Tibial nerve (tissue), 4 donors: ENCODE measurements at places on chromosomes 2 and 18. TPM values are rescaled to one million over a fixed set of nuclear protein-coding genes. Genes with fewer than 3 reads are reported as not detected.

The MAB21L4 gene
- total RNA-seq: not detected

The CKAP2L gene
- not detected for total RNA-seq

The SP140L gene
- total RNA-seq: 24.3 TPM

DNA sequence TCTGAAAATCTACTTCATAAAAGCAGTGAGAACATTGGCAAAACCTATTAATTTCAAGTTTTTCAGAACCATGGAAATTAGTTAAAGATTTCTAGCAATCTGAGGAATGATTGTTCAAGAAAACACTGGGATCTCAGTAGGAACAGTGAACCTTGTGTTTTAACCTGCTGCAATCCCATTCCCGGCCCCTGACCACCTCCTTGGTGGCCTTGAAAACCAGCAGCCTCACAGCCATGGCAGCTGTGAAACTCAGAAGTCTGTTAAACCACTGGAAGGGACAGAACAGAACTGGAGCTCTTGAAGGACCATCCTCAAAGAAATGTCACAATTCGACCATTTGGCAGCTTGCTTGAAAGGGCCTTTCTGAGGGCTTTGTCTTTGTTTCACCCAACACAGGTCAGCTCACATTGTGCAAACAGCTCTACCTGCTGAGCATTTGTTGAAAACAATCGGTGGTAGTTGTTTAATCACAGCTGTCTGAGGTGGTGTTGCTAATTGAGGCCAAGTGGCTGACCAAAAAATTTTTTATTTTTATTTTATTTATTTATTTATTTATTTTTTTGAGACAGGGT lies 25.8 kb downstream of the NEDD4L start:
- DNase-seq: no peak

GRCh38 chr2:64260093-64260803 lies 116.0 kb upstream of the PELI1 start:
- no peak for DNase-seq

DNA sequence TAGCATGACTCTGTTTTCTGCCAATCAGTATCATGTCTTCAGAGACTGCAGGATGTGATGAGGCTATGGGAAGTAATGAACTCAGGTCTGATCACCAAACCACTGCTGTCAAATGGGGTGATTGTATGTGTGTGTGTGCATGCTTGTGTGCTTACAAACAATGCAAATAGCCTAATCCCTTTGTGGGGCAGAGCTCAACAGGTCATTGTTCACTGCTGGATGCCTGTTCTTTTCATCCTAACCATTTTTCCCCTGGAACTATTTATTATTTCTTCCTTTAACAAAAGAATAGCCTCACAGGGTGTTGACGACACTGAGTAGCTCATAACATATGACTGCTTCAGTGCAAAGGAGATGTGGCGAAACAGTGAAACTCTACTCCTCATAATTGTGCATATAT lies 55.9 kb downstream of the NXPH2 start:
- no peak for DNase-seq

DNA sequence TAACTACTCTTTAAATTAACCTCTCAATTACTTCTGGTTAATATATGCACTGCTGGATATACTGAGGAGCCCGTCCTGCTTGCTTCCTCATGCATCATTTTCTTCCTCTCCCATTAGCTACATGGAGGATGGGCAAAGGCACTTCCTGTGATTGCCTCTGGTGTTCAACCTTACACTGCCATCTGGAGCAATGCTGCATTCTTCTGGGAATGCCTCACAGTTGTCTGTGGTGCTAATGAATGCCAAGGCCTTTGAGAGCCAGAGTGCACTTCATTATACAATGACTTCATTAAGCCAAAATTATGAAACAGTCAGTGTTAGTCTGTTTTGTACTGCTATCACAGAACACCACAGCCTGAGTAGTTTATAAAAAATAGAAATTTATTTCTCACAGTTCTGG lies 134.8 kb upstream of the DOCK10 start:
- DNase-seq: no peak

GRCh38 chr18:31575515-31576257 lies 16.0 kb upstream of the TTR start:
- no peak for DNase-seq

GRCh38 chr2:64582774-64583340 lies 58.7 kb downstream of the AFTPH start:
- DNase-seq: no peak

- no peak for DNase-seq
Observed at GRCh38 chr18:62341473-62341872, 16.4 kb downstream of the TNFRSF11A start.

DNA sequence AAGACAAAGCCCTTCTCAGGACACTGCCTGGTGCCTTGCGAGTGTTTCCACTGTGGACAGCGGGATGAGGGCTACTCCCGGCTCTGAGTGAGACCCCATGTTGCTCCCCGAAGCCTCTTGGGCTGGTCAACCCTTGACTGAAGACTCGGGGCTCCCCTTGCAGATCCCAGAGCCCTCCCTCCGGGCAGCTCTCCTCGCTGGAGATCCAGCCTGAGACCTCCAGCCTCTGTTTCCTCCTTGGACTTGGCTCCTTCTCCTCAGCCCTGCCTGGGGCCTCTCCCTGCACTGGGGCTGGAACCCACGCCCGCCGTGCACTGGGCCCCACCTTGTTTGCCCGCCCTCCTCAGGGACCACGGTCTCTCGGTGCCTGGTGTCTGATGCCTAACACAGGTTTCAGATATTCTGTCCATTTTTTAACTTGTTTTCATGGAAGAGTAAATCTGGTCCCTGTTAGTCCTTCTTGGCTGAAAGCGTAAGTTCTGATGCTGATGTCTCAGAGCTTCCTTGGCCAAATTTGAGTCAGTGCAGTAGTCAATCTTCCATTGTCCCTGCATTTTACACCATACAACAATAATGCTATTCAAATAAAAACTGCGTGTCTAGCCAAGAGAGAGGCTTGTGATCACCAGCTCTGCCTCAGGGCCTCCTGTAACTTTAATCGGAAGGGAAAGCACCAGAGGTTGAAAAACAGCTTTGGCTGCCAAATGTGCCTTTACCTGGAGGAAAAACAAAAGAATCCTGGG lies 139.3 kb upstream of the CTDP1 start:
- DNase-seq: no peak

DNA sequence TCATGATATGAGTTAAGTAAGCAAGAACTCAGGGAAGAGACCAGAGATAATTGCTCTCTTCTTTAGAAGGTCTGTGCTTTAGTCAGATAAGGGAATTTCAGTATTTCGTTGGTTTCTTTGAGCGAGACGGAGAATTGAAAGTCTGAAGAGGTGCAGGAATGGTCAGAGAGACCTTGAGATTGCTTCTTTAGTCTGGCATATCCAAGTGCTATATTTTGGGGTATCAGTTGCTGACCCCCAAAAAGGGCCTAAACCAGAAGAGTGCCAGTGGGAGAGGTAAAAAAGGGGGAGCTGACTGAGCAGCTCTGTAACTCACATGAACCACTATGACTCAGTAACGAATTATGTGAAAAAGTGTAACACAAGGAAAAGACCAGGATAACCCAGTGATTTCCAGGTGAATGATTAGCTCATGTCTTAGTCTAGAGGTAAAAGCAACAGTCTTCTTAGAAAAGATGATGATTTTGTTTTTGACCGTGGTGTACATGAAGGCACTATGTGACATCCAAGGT lies 932.9 kb downstream of the TDRD15 start:
- DNase-seq: no peak

DNA sequence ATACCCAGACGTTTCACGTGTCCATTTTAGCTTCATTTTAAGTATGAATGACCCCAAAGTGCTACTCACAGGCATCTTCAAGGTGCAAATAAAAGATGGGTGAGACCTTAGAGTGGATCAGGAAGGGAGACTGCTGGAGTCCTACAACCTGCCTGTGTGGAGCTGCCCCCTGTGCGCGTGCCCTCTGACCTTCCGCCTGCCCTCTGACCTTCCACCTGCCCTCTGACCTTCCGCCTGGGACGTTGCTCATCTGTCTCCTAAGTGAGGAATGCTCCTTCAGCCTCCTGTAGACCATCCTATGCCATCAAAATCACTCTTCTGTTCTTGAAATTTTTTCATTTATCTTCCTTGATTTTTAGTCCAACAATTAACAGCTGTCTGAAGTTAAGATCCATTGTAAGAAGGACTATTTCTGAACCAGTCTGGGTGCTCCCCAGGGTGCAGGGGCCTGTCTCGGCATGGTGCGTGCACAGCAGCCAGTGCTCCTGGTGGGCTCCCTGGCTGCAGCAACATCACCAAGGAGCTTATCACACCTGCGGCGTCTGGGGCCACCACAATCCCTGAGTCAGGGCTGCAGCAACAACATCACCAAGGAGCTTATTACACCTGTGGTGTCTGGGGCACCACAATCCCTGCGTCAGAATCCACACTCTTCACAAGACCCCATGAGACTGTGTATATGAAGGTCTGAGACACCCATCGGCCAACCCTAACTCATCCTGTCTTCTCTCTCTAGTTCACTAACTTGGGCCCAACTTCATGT lies 86.0 kb downstream of the TPO start:
- DNase-seq: no peak

GRCh38 chr2:217846321-217846743 lies 156.5 kb downstream of the TNS1 start:
- DNase-seq: no peak

DNA sequence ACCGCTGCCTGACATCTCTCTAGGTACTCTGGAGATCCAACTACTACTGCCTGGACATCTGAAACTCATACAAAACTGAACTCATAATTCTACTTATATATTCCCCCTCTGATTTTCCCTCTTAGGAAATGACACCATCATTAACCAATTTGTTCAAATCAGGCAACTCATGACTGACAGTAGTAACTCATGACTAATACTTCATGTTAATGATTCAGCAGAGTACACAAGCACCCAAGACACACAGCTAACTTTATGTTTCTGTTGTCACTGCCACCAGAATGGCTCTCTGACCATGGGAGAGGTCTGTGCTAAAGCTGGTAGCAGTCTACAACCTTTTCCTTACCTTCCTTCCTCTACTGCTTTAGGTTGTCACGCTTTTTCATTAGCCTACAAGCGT lies 91.1 kb downstream of the ITSN2 start:
- no peak for DNase-seq

- peak; percentile 66 for DNase-seq
Observed at GRCh38 chr18:77127769-77128671, 4.6 kb downstream of the MBP start.
